Activated naive CD4-positive, alpha-beta T cell treated with anti-CD3 and anti-CD28 coated beads, Interleukin-2, amount 50 U/mL, for 72 hours (primary cell): ENCODE measurements at places on chromosomes 3 and 15. TPM values are rescaled to one million over a fixed set of nuclear protein-coding genes. Genes with fewer than 3 reads are reported as not detected.

Gene NPRL2
- 42.3 TPM for total RNA-seq

Gene RAB6B
- total RNA-seq, result 0.16 TPM

Gene BFSP2
- total RNA-seq, result not detected

Gene ITIH4
- 1.5 TPM for total RNA-seq

Gene OR5K3
- total RNA-seq, result not detected

Gene SLC28A2
- not detected for total RNA-seq

Gene C3orf70
- not detected for total RNA-seq

Gene MYEF2
- total RNA-seq, result 33.0 TPM

Gene CPA3
- total RNA-seq, result 0.16 TPM

Gene UROC1
- total RNA-seq, result not detected

Gene CLDN11
- total RNA-seq, result not detected

Gene ITIH1
- total RNA-seq, result not detected

Gene DOCK3
- 4.1 TPM for total RNA-seq

Gene GPD1L
- 8.4 TPM for total RNA-seq

Gene FEZF2
- not detected for total RNA-seq

Gene RLBP1
- not detected for total RNA-seq

Gene SEMA5B
- not detected for total RNA-seq
